ENCODE measurements at places on chromosomes 5 and 9.

GRCh38 chr5:170290498-170290897 lies 7.1 kb downstream of the LCP2 start:
- no peak for DNase-seq

DNA sequence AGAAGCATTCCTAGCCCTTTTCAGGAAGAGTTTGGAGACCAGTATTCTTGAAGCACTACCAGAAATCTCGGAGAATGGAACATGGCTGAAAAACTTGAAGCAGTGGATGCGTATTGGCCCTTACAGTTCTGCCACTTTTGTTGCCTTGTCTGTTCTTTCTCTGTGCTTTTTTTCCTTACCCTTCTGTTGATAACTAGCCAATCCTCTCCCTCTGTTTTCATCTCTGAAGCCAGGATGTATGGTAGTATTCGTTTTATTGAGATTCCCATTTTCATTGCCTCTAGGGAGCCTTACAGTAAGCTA lies 564 bp upstream of the CCNH start:
- no peak for DNase-seq

DNA sequence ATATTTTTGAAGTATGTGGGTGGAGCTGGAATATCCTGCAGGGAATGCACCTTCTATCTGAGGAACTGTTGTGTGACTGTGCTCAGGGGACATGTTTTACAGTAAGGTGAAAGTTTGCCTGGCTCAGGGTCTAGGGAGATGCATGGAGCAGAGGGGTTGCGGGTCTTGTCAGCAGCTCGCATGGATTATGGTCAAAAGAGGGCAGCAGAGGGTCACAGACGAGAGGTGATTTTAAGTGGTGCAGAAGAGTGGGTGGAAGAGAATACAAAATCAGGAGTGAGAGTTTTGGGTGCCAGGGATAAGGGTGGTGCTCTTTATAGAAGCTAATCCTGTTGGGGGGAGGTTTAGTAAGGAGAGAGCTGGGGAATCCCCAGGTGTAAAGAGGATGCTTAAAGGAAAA lies 53.5 kb upstream of the GRIN3A start:
- DNase-seq: peak; percentile 64

DNA sequence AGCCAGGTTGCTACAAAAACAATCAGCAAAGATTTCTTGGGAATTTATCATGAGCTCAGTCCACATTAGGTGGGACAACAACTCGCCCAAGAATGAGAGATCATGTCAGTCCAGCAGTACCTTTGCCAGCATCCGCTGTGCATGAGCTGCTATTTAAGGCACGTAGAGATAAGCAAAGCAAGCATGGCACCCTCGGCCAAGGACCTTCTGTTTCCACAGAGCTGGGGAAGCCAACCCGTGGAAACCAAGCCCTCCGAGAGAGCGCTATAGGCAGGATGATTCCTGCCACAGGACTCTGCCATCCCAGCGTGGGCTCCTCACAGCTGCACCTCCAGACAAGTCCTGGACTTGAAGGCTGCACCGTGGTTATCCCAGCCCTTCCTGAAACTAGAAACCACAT lies 189.5 kb upstream of the PPP1R26 start:
- no peak for DNase-seq

DNA sequence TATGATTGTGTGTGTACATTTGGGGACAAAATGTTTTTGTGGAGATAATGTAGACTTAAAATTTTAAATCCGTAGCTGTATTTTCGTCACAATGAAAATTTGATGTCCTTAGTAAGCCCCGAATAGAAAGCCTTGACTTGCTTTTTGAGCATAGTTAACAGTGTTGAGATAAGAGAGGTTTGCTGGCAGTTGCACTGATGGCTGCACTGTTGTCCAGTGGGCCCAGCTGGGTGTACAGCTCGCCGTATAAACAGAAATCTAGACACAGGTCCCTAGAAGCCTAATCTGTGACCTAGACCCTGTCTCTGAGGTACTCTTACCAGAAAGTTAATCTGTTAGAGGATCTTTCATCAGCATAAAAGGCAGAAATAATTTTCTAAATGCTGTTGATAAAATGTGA lies 271.3 kb upstream of the DMRT1 start:
- no peak for DNase-seq

DNA sequence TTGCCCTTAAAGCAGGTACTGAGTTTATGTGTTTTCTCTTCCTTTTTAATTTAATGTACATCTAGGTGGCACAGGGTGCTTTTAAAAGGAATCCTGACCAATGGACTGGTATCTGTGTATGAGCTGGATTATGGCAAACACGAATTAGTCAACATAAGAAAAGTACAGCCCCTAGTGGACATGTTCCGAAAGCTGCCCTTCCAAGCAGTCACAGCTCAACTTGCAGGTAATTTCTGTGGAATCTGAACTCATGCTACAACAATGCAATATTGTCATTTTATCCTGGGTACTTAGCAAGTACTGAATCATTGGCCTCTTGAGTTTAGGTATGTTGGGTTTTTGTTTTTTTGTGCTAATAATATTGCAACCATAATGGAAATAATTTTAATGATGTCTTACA lies 14.4 kb upstream of the TMOD1 start:
- no peak for DNase-seq

DNA sequence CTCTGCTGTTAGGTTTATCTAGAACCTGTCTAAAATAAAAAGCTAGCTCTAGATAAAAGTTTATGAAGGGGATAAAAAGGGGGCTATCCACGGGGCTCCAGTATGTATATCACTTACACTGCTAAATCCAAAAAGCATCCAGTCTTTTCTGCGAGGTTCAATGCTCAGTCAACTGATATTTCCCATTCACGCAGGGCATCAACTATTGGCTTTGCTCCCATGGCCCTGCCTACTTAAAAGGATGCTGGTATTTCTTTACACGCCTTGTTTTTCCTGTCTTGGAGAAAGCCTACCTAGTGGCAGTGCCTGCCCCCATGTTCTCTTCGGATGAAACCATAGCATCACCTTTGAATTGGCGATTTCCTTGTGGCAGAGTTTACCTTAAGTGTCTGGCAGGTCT lies 8.1 kb downstream of the SPRY4 start:
- DNase-seq: peak; percentile 68

GRCh38 chr9:97698865-97699264 lies 1.7 kb upstream of the XPA start:
- DNase-seq: no peak

- DNase-seq: no peak
Measured at GRCh38 chr9:86638109-86638508, 283.9 kb upstream of the TUT7 start.

- peak; percentile 53 for DNase-seq
Measured at GRCh38 chr5:100623719-100624118, 88.5 kb downstream of the FAM174A start.

GRCh38 chr9:125061391-125061790 lies 81.9 kb downstream of the SCAI start:
- no peak for DNase-seq

- DNase-seq: no peak
Measured at GRCh38 chr5:129118826-129119225, 24.3 kb downstream of the ISOC1 start.

GRCh38 chr9:114236391-114237138 lies 81.2 kb downstream of the COL27A1 start:
- no peak for DNase-seq

DNA sequence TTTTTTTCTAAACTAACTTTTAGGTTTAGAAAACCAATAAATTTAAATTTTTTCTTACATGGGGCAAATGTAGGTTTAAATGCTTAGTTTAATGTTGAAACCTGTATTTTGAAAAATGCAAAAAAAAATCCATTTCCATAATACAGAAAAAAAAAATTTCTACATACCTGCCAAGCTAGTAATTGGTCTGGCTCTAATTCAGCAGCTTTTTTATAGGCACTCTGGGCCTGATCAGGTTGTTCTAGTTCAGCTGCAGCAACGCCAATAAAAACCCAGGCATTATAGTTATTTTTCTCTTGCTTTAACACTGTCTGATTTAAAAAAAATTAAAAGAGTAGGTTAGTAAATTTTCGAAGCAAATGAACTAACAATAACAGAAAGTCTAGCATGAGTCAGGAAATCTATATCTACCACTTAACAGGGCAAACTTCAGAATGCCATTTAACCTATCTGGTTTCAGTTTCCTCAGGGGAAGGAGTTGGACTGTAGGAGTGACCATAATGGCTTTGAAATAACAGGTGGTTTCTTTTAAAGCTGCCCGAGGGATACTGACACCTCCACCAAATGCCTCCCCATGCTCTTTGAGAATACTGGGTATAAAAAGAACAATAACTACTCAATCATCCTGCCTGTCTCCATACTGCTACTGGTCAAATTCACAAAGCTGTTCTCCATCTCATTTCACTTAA lies 11.6 kb downstream of the SKIC3 start:
- no peak for DNase-seq

DNA sequence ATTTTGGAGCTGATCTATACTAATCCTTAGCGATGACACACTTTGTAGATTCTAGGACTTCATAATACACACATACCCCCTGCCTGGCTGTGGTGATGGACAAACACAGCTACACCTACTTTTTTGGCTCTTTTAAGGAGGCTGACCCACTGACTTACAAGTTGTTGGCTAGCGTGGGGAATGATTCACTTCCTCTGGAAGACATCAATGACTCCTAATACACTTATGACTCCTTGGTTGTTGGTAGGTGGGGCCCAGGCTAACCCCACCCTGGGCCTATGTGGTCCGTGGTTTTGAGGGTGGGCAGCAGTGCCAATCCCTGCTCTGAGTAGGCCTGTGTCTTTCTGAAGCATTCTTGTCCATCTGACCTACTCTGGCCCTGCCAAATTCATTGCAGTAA lies 144.4 kb downstream of the SLC12A2 start:
- DNase-seq: peak; percentile 94

DNA sequence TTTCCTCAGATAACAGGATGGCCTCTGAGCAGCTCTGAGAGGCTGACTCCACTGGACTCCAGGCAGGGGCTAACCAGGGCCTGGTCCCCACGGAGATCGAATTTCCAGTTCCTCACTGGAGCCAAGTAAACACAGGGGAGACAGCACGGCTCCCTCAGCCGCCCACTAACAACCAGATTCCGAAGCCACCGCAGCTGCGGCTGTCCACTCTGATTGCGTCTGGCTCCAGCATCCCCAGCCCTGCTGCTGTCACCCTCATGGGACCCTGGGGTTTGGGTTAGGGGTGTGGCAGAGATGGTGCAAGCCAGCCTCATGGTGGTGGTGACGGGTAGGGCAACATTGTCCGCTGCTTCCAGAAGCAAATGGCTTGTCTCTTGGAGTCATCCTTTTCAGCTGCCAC lies 172.6 kb downstream of the RGS3 start:
- no peak for DNase-seq

DNA sequence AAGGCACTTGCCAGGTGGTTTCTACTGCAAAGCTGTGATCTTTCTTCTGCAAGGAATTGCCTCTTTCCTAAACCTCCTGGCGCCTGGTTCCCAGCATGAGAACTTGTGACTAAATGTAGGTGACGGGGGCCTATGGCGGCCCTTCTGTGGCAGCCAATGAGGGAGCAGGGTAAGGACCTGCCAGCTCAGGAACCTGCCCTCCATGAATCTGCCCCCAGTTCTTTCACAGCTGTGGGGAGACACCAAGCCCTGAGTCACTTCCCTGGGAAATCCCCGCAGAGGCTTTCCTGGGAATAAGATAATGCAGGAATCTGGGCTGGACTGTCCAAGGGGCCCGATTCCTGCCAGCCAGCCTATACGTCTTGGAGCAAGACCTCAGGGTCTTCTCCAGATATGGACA lies 56.7 kb upstream of the CTNNA1 start:
- peak; percentile 83 for DNase-seq

GRCh38 chr9:113656771-113657670 lies 193.5 kb downstream of the RGS3 start:
- no peak for DNase-seq

DNA sequence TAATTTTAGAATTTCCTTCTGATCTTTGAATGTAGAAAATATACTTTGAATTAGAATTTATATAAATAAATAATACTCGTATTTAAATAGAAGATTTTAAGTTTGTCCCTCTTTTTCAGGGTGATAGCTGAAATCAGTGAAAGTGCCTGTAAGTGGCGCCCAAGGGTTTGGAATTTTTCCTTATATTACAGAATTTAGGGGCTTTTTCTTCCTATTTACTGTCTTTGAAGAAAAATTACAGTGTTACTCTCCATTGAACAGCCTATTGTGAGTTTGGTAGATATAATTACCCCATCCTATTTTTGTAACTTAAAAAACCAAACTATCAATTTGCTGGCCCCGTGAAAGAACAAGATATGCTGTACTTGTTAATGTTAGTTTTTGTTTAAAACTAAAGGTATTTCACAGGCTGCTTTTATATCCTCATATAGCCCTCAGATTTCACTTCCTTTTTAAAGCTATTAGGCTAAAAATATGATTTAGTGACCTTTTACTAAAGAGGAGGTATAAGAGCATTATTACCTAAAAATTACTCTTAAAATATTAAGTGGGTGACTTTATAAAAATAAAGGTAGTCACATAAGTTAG lies 3.2 kb downstream of the MAP3K1 start:
- no peak for DNase-seq

DNA sequence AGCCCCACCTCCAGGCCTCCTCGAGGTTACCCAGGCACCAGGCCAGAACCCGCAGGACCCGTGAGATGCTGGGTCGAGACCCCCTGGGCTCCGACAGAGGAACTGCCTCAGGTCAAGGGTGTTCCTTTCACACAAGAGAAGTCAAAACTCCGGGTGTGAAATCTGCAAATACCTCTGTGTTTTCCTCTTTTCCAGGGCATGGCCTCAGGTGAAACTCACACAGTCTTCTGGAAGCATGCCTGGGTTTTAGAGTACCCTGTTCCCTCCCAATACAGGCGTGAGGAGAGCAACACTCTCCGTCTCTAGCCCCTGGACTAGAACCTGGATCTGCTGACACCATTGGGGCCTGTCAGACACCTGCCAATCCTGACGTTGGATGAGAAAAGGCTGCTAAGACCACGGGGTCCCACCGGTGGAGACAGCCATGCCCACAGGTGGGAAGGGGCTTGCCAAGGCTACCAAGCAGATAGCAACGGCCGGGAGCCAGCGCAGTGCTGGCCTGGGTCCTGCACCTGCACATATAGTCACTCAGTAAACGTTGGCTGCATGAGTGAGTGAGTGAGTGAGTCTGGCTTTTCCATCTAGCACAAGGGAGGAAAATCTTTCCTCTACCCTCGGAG lies 182.0 kb upstream of the PPP1R26 start:
- DNase-seq: no peak

DNA sequence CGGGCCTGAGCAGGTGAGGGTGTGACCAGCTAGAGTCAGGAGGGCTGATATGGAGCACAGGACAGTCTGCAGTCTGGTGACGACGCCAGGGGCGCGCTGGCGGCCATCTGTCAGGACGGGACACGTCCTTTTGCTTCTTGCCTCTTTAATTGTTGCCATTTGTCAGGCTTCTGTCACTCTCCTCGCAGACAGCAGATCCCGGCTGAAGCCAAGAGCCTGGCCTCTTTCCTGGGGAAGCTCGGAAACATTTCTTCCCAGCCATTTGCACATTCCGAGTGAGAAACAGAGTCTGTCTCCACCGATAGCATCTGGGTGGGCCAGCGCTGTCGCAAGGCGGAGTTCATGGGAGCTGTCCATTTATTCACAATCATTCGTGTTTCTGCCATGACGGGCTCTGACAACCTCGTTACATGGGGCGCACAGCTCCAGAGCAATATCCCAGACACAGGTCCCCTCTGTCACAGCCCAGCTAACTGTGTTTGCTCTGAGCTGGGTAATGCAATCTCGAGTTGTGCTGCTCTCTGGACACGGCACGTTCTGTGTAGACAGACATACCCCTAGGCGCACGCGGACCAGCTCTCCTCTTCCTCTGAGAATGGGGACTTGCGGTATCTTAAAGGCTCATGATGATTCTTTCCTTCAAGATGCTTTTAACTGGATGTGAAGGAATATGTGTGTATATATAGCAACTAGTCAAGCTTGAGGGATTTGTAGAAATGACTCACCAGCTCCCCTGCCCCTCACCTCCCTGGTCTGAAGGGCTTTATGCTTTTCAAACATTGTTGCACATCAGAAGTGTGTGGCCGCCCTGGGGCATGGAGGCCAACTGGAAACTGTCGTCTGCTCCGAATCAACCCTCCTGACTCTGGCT lies 105.3 kb upstream of the FCN2 start:
- DNase-seq: peak; percentile 73
